ENCODE measurements at places on chromosomes 12 and 14.

DNA sequence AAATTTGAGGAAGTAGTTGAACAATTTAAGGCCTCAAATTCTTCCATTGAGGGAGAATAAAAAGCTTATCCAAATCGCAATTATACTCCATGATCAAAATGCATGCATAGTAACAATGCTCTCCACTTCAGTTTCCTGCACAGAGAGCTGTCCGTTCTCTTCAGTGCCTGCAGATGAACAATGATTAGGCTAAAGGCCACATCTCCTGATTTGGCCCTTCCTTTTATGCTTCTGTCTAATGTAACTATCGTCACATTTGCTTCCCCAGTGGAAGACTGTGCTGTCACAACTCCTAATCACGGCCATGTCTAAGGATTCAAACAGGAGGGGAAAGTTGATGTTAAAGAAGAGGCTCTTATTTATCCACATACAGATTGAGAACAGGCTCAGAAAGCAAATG lies 113.6 kb upstream of the NPAS3 start:
- DNase-seq = no peak

DNA sequence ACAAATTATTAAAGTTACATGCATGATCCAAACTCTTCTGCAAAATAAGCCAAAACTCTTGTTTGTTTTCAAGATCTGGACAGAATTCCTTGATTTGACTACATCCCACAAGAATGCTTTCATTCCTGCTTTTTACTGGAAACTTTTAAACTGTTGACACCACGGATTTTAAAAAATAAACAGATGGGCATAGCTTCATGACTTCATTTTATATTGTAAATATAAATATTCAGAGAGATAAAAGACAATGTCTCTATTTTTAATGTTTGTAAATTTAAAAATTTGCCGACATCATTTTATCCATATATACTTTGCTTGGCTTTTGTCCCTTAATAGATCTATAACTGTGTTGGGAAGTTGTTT lies 134.3 kb upstream of the DCN start:
- no peak for DNase-seq

DNA sequence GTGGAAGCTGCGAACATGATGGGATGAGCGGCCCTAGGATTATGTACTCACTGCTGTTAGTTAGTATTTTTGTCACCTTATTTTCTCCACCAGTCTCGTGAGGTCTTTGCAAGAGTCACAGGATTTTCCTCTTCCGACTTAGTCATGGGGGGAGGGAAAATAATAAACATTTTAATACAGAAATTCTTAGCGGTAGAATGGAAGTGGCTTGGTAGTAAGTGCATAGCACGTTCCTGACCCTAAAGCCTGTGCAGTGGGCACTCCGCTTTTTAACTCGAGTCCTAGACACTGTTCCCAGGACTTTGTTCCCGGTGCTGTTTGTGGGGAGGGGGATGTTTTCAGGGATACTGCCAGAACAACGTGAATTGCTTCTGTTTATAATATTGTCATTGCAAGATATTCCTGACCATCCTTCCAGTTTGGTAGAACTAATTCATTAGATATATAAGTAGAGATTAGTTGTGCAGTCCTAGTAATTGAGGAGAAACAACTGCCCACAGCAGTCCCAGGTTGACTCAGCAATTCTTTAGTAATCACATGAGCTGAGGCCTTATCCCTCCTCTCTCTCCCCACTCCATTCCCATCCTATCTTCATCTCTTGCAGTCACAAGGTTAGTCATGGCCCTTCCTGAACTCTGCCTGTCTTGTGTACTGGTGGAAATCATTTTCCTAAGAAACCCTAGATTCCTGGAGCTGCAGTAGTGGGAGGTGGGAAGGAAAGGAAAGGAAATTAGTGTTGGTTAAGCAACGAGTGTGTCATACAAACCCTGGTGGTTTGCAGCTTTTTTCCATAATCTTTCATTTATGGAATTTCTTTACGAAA lies 799 bp downstream of the SLC38A6 start:
- DNase-seq = peak; percentile 23

DNA sequence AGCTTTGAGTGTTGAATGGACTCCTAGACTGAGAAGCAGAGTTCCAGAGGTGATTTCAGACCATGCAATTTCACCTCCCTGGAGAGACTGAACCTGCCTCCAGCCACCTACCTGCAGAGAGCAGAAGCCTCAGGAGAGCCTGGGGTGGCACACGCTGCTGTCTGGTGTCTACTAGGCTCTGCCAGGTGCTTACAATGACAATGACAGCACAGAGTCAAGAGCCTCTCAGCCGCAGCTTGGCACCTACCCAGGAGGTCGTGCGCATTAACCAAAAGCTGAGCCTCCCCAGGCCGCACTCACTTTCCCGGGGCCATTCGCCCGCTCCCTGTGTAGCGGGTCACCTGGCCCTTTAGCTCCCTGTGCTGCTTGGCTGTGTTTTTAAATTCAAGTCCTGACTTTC lies 63.2 kb downstream of the TESC start:
- no peak for DNase-seq

DNA sequence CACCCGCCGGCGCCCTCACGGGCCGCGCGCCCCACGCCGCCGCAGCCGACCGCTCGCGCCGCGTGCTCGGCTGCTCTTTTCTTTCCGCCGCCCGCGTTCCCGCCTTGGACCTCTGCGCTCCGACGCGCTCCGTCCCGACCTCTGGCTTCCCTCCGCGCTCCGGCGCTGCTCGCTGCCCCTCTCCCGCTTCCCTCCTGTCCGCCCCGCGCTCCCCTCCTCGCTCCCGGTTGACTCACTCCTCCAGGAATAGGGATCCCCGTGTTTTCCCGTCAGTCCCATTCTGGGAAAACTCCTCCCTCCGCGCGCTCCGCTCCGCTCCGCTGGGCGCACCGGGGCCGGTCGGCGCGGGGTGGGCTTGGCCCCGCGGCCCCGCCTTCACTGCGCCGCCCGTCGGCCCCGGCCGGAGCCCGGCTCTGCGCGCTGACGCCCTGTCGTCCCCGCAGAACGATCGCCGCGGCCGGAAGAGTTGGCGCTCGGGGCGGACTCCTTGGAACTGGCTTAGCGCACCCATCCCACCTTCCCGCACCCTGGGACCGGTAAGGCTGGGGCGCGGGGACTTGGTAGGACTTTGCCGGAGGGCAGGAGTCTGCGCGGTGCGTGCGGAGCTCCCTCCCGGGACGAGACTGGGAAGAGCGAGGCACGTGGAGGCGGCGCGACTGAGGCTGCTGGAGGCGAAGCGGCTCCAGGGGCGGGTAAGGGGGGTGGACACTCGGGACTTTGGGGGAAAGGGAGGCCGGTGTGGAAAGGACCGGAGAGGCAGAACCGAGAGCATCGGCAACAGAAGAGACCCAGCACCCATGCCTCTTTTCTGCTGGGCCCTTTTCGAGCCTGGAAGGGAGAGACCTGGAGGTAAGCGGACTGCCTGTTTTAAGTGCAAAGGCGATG lies 550 bp downstream of the TEAD4 start:
- peak; percentile 14 for DNase-seq

DNA sequence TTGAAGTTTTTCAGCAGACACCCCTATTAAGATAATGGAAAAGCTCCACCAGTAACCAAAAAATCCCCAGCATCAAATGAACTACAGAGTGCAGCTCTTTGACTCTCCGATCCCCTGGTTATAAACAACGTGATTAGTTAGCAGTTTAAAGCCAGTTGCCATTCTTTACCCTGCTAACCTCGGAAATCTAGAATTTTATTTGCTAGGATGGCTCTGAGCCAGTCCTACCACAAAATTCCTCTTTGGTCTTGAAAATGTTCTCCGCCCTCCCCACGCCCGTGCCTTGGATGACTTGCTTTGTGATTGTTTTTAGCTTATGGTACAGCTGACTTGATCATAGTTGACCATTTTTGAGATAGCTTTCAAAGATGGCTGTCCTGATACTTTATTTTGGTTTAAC lies 1.2 kb downstream of the KLHDC2 start:
- no peak for DNase-seq

GRCh38 chr14:22630486-22630885 lies 13.7 kb downstream of the OR6J1 start:
- DNase-seq = no peak

- no peak for DNase-seq
These were observed 311.4 kb upstream of the ATP2B1 start for GRCh38 chr12:90020014-90020413.

DNA sequence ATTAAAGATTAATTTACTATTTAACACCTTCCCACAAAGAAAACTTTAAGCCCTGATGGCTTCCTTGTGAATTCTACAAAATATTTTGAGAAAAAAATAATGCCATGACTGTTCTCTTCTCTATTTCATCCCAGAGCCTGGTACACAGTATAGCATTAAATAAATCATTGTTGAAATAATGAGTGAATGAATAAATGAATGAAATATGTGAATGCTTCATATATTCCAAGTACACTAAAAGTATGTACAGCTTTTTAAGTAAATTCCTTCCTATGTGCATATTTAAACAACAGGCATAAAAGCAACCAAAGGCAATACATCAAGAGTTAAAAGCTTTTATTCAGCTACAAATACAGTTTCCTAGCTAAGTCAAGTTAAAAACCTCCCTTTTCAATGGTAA lies 144.9 kb upstream of the CCDC196 start:
- DNase-seq = no peak

GRCh38 chr12:72010356-72010755 lies 71.7 kb downstream of the TPH2 start:
- DNase-seq = no peak

- DNase-seq = no peak
These were observed 59.9 kb downstream of the BMP4 start for GRCh38 chr14:53896726-53897125.

Data from activated CD4-positive, alpha-beta memory T cell treated with anti-CD3 and anti-CD28 coated beads for 36 hours (primary cell).